ENCODE measurements at places on chromosomes 5 and 9.

GRCh38 chr9:128065907-128066712 is 1.0 kb downstream of the NAIF1 start:
- DNase-seq, result peak; percentile 49

DNA sequence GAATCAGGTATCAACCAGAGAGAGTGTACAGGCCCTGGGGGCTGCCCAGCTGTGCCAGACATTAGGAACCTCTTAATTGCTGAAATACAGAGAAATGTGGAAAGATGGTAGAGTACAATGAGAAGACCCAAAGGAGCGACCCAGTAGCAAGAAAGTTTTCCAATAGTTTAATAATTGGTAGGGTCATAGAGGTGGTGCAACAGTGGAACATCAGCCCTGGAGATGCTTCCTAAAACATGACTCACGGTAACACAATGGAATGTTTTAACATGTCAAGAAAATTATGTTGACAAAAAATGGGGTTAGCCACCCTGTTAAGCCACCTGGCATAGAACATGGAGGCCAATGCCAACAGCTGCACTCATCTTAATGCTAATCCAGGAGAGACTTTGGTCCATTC is 284.1 kb downstream of the ELAVL2 start:
- DNase-seq, result no peak

- peak; percentile 69 for DNase-seq
These were observed 129.3 kb upstream of the STC2 start for GRCh38 chr5:173457482-173457881.

DNA sequence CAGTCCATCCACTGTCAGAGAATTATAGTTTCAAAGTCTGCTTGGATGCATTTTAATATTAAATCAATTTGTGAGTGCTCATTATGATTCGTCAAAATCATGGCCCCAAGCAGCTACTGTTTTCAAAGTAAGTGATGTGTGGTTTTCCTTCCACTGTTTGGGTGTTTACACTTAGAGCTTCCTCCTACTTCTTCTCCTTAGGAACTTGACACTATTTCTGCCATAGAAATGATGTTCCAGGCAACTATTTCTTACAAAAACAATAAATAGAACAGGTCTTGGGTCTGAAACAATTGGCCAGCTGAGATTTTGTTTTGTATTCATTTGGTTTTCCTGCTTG is 132.8 kb upstream of the RAI14 start:
- DNase-seq, result no peak

GRCh38 chr9:36163049-36163785 is 6.0 kb upstream of the CCIN start:
- peak; percentile 97 for DNase-seq

GRCh38 chr9:115673599-115673998 is 480.0 kb upstream of the PAPPA start:
- no peak for DNase-seq

- DNase-seq, result peak; percentile 40
These were observed 600.7 kb upstream of the SGCD start for GRCh38 chr5:155726267-155726666.

DNA sequence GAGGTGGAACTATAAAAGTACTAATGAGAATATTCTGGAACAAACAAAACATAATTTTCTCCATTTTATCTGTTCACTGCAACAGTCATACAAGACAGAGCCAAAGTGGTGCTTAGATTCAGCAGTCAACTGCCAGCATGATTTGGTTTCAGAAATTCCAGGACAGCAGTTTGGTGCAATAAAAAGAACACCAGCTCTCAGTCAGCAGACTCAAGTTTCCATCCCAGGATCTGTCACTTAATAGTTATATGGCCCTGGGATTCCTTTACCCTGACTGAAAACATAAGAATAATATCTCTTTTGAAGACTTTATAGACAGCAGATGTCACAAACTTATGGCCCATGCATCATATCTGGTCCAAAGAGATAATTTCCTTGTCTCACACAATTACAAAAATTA is 92.8 kb upstream of the RASEF start:
- DNase-seq, result no peak

GRCh38 chr5:80399526-80400239 is 8.2 kb upstream of the ZFYVE16 start:
- no peak for DNase-seq

- no peak for DNase-seq
These were observed 83.2 kb upstream of the ADRA1B start for GRCh38 chr5:159833088-159833487.

DNA sequence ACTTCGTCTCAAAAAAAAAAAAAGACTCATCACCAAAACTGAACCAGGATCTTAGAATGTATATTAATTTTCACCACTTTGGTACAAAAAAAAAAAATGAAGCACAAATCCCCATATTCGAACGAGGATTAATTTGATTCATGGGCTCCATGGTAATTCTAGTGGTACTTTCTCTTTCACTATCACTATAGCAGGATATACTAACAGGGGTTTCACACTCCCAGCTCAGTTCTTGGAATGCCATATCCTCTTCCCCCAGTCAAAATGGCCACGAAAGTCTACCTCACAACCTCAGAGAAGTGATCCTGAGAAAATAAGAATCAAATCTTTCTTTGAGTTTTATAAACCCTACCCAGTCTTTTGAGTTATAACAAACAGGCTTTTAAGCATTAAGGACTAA is 235.7 kb downstream of the FBXL17 start:
- no peak for DNase-seq

DNA sequence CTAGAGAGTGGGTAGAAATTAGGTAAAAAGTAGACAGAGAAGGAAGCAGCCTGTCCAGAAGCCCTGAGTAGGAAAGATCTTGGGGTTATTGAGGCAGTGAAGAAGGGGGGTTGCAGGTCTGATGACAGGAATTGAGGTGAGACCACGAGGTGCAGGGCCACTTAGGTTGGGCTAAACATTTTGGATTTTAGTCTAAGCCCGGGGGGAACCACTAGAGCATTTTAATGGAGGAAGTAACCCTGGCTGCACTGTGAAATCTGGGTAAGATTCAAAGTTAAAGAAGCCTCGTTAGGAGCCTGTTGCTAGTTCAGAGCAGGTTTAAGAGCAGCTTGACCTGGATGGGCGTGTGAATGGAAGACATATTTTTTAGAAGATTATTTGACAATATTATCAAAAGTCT is 38.3 kb downstream of the MAP3K1 start:
- DNase-seq, result no peak

DNA sequence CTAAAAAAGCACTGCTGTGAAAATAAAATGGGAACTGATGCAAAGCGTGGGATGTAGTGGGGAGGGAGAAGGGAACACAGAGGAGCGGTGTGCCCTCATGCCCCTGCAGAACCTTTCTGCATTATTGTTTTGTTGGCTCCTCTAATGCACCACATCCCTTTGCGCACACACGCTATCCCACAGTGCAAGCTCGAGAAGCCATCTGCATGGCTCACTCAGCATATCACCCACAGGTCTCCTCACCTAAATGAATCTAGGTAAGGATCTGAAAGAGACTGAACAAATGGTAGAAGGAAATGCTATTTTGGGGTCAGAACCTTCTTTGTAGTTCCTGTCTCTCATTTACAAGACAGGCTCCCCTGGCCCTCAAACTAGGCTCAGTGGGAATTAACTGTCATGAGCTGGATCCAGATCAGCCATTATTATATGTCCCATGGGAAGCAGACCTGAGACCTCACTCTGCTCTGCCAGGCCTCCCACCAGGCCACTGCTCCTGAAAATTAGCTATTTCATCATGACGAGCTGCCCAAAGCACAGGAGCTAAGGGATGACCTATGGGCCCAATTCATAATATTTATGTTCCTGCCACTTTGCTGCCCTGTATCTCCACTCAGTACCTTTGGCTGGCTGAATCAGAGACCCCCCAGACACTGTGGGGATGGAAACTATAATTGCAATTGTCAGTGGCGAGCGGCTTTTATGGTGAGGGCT is 169.4 kb downstream of the SPOCK1 start:
- DNase-seq, result no peak

GRCh38 chr9:114185570-114186490 is 30.5 kb downstream of the COL27A1 start:
- no peak for DNase-seq

DNA sequence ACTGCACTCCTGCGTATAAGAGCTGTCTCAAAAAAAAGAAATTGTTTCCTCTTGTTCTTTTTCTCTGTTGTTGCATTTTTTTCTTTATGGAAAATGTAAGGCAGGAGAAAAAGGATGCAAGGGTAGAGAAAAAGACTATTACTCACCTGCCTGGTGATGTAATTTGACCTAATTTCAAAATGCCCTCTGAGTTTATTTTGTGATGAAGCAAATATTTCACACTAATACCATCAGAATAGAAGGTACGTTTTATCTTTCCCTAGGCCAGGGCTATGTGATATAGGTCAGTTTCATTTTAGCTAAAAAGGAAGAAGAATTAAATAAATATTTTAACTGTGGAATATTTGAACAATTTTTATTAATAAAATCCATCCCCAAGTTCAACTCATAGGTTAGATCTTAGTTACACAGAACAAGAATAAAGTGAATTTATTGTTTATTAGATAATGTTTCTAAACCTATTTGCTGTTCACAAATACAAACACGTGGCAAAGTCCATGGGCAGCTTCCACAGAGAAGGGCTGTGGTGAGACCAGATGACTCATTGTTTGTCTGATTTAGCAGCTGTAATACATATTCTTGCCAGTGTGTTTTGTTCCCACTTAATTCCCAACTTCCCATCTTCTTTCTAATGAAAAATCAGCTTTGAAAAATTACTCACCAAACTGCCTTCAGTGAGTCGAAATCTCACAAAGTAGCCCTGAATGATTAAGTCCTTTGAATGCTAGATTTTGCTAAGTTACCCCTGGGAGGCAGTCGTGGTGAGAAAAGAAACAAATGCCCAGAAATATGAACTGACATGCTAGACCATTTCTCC is 52.8 kb upstream of the CCDC112 start:
- no peak for DNase-seq
